ENCODE measurements at places on chromosomes 7 and 10.
A peak's percentile ranks its signal among the peaks of the same experiment; 100 is the strongest.

GRCh38 chr7:142383841-142384492, 126.1 kb upstream of the PRSS58 start:
- no peak for DNase-seq

- no peak for DNase-seq
Observed at GRCh38 chr7:6482743-6483119, 35.0 kb upstream of the DAGLB start.

- no peak for DNase-seq
Observed at GRCh38 chr10:54120806-54121205, 680.2 kb downstream of the PCDH15 start.

GRCh38 chr10:121217331-121217730, 366.2 kb downstream of the WDR11 start:
- no peak for DNase-seq

- no peak for DNase-seq
Observed at GRCh38 chr7:27941522-27941921, 201.6 kb downstream of the TAX1BP1 start.

- no peak for DNase-seq
Observed at GRCh38 chr7:157969995-157970394, 617.6 kb downstream of the PTPRN2 start.

DNA sequence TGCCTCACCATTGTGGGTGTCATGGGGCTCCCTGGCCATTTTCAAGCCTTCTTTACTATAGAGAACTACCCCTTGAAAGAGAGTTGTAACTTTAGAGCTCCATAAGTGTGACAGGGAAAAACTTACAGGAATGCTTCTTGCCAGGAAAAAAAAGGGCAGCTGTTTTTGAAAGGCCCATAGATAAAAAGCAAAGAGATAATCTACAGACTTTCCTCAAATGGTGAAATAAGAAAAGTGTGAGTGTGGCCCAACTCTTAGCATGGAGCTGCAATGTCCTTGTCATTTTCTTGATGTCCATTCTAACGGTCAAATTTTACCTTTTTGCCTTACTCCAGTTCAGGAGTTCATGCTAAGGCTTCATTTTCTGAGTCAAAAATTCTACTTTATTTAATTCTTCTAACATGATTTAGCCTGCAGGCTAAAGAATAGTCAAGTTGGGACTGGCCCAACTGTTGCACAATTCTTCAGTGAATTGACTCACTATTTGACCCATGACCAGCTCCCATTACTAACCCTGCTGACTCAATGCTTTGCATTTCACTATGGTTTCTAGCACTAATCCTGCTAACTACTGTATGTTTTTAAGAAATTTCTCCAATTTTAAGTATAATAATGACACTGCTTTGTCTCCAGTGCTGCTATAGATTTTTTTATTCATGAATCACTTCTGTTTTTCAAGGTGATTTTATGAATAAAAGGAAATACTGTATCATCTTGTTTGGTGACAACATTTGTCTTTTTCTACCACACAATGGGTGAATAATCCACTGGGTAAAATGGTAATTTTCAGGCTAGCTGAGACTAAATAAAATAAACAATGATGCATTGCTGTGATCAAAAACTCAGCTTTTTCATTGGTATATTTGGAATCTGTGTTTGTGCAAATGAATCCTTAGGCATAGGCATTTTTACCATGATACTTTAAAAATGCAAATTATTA, 41.4 kb upstream of the SGCE start:
- peak; percentile 69 for DNase-seq

DNA sequence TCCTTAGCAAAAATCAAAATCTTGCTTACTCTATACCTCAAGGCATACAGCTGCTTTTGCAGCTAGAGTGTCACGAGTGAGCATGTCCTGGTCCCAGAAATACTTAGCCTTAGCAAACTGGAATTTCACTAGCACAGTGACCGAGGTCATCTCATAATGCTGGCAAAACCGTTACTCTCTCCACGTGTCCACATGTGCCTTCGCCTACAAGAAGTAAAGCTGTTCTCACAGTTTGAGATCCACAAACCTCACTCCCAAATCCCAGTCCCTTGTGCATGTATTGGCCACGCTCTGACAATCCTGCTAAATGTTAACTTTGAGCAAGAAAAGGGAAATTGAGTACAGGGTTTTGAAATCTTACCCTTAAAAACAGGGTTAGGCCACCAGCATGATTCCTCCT, 111.0 kb upstream of the PLXDC2 start:
- DNase-seq = no peak

DNA sequence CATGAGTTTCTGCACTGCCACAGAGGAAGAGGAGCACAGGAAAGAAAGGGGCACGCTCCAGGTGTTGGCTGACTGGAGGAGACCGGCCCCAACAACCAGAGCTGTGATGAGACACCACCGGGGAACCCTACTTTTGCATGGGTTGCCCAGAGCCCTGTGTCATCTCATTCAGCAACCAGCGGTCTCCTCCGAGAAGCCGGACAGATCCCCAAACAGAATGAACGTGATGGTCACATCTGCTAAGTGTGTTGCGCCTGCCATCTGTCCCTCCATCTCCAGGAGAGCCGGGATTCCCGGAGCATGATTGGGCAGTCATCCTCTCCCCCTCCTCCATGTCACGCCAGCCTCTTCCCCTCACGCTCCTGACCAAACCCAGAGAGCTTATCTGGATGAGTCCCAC, 22.9 kb downstream of the PARP12 start:
- no peak for DNase-seq

GRCh38 chr10:97781618-97782331, 10.0 kb upstream of the SFRP5 start:
- DNase-seq = no peak

GRCh38 chr7:29255906-29256692, 61.5 kb downstream of the CHN2 start:
- no peak for DNase-seq

DNA sequence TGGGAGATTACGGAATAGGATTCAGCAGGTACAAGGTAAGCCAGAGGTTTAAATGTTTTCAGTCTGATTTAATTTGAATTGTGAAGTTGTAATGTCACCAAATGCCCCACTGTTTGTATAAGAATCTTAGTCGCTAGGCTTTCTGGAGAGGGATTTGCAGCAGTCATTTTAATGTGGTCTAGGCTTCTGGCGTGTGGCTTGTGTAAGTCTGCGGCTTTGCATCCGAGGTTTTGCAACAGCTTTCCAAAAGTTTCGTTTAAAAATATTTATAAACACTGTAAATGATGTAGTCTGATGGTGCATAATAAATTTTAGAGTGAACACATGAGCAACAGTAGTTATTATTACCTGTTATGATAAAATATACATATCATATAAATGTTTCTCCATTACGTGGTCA, 26.1 kb upstream of the BHLHA15 start:
- DNase-seq = no peak

DNA sequence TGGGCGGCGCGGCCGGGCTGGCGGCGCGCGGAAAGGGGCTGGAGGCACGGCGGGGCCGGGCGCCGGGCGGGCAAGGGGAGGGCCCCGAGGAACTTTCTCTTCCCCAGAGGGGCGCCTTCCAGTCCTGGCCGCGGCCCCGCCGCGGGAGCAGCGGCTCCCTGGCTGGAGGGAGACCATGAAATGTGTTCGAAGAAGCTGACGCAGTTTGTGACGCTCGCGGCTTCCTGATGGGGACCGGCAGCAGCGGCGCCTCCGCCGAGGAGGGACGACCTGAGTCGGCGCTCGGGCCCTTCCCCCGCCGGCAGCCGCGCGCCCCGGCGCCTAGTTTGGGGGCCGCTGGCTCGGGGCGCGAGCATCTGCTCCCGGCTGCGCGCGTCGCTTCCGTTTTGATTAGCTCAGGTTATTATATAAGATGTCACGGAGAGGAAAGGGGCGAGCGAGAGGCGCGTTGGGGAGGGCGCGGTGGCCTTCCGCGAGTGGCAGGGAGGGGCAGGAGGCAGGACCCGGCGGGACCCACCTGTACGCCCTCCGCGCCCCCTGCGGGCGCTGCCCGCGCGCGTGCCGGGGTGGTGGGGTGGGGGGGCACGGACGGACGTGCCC, 57.1 kb upstream of the PCGF5 start:
- DNase-seq = peak; percentile 52

GRCh38 chr10:78348411-78349164, 314.9 kb downstream of the RPS24 start:
- no peak for DNase-seq

- peak; percentile 81 for DNase-seq
Observed at GRCh38 chr10:30088178-30088577, 28.8 kb upstream of the JCAD start.

DNA sequence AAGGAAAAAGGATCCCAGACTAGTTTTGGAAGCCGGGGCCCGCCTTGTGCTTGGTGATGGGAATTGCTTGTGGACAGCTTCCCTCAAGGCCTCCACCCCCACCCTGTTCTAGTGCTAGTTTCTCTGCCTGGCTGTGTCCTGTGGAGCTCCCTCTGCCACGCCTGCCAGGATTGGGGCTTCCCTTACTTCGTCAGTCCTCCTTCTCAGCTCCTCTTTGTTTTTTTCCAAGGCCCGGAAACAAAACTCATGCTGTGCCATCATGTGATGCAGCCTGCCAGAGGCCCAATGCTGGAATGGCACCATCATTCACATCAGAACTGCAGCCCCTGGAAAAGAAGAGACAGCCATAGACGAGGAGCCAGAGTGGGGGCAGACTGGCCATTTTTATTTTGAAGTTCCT, 11.2 kb downstream of the YKT6 start:
- peak; percentile 63 for DNase-seq

DNA sequence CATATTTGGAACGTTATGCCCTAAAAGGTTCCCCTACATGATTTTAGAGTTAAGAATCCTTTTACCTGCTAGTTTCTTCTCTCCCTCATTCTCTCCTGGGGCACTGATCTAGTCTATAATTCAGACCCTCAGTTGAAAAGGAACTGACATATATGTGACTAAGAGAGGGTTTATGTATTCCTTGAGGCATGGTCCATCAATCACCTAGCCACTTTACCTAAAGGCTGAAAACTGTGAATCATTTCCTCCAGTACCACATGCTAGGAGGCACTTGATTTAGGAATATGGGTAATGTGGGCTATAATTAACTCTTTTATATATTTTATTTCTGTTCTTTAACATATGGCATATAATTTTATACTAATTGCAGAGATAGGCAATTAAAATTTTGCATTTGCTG, 303.5 kb downstream of the BBS9 start:
- no peak for DNase-seq

GRCh38 chr7:13702251-13702650, 287.2 kb downstream of the ETV1 start:
- DNase-seq = peak; percentile 34

- no peak for DNase-seq
Observed at GRCh38 chr10:84336406-84337090, 8.2 kb downstream of the CCSER2 start.

DNA sequence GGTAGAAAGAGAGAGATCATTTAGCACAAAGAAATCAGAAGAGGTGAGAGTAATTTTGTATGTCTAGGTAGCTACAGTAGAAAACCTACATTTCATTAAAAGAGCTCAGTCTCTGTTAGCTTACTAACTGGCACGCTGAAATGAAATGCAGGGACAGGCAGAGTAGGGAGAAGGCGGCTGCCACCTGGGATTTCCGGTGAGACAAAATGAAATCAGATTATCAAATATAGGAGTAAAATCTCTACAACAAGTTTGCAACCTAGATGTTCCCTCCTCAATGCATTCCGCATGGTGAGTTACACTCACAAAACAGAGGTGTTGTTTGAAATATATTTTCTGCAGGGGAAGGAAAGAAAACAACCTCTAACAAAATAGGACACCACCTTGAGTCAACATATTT, 55.9 kb downstream of the VOPP1 start:
- DNase-seq = no peak

GRCh38 chr7:139426258-139427028, 57.0 kb downstream of the KLRG2 start:
- DNase-seq = no peak

GRCh38 chr7:147509035-147509501, 1081.5 kb upstream of the C7orf33 start:
- DNase-seq = peak; percentile 22

DNA sequence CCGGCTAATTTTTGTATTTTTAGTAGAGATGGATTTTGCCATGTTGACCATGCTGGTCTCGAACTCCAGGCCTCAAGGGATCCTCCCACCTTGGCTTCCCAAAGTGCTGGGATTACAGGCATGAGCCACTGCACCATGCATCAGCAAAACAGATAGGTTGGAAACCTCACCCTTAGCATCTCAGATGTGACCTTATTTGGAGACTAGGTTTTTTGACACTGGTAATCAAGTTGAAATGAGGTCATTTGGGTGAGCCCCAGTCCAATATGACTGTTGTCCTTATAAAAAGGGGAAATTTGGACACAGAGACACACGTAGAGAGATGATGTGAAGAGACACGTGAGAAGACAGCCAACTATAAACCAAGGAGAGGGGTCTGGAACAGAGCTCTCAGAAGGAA, 42.5 kb upstream of the TPST1 start:
- no peak for DNase-seq

DNA sequence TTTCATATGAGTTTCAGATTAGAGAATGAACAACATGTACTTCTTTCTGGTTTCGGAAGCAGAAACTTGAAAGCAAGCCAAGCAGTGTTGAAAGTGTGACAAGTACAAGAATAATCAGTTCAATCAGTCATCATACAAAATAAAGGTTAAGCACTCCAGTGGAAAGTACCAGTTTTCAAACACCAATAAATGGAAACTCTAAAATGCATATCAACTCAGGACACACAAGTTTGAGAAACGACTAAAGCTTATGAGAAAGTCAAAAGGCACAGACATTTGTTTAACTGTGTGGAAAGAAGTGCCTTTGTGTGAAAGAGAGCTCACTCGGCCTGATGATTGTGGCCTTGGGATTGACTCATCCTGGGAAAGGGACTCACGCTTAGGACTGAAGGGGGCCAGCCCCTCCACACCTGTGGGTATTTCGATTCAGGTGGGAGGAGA, 60.6 kb upstream of the AKR1C1 start:
- no peak for DNase-seq

DNA sequence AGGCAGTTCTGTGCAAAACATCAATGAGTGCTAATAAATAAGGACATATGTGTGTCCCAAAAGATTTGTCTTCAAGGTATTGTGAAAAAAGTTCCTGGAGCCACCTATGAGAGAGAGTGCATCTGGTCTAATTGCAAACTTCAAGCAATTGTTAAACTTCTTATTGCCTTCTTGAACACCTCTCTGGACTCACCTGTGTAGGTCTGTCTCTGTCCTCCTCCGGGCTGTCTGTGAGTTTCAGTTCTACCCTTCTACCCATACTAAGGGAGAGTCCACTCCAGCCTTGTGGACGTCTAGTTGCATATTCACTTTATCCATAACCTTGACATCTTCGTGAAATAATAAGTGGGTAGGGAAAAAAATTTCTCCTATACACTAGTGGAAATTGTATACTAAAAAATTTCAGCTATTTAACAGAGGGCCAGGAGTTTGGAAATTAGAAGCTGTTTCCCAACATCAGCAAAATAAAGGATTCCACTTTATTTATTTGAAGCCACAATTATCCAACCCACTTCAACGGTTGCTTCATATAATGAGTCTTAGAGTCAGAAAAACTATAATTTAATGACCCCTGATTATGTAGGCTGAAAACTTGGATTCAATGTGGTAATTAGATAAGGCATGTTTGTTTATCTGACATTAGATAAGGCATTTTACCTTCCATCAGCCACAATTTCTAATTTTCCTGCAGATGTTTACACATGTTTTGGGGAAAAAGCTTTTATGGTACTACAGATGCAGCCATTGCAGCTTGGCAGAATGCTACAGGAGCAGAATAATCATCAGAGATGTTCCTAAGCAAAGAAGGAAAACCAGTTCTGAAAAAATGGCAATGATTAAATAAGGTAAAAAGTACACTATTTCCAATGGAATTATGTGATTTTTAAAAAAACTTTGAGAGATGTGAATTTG, 150.8 kb upstream of the FAM3C start:
- DNase-seq = no peak

- DNase-seq = peak; percentile 75
Observed at GRCh38 chr10:125691160-125691981, 8.4 kb upstream of the TEX36 start.
